GF-D8 (cell line): ENCODE measurements at places on chromosomes 1 and 21.

DNA sequence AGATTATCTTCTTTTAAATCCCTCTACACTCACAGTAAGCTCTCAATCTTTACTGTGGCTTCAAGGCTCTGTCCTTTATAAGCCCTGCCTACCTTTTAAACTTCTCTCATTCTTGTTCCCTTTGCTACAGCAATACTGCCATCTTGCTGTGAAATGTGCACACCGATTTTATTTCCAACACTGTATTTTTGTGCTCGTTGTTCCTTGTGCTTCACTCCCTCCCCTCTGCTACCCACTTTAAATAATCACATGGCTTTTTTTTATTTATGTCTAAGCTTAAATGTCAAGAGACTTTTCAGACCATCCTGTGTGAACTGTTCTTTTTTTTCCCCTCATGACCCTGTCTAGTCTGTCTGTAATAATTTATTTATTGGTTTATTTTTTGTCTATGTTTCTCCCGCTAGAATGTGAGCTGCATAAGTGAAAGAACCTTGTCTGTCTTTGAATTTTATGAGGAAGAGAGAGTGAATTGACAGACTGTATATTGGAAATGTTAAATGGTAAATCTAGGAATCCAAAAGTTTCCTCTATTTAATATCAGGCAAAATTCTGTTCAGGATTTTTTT, 45.7 kb downstream of the ABCD3 start:
- peak; percentile 56 for DNase-seq

DNA sequence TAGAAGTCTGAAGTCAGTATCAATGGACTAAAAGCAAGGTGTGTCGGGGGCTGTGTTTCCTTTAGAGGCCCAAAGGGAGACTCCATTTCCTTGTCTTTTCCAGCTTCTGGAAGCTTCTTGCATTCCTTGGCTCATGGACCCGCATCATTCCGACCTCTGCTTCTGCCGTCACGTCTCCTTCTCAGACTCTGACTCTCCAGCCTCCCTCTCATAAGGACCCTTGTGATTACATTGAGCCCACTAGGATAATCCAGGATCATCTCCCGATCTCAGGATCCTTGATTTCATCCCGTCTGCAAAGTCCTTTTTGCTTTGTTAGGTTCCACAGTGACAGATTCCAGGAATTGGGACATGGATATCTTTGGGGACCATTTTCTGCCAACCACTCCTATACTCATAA, 265.8 kb upstream of the CSF3R start:
- DNase-seq = no peak

DNA sequence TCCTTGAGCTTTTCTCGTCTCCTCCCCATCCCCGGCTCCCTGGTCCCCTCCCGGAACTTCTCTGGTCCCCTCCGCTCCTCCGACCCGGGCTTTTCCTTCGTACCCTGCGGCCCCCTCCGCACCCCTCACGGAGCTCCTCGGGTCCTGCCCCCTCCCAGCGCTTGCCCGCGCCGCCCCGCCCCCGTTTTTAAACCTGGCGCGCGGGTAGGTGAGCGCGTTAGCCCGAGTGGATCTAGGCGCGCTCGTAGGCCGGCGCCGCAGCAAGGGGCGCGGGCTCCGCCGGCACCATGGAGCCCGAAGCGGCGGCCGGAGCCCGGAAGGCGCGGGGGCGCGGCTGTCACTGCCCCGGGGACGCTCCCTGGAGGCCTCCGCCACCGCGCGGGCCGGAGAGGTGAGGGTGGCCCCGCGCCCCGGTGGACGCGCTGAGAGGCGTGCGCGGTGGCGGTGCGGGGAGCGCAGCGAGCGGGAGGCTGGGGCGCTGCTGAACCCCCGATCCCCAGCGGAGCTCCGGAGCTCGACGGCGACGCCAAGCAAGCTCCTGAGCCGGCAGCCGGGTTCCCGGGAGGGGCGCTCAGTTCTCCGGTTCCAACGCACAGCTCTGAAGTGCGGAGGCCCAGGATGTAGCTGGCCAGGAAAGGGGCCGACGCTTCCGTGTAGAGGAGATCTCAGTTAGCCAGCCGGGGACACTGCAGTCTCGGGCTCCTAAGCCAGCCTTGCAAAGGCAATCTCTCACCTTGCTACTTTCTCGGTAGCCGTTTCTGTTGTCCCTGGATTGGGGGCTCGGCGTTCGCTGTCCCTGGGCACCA, at the start of gene RIPPLY3:
Gene RIPPLY3, plus strand, starts transcription at position 217 of the 806 bp plus-strand sequence. Its CDS starts 71 bp downstream, at position 288.
- DNase-seq = no peak

GRCh38 chr1:73577206-73577605, 620.8 kb downstream of the LRRIQ3 start:
- DNase-seq = no peak

- DNase-seq = no peak
These were observed 24.9 kb downstream of the SETD4 start for GRCh38 chr21:36035381-36035791.

- DNase-seq = no peak
These were observed 22.8 kb downstream of the ATP5PO start for GRCh38 chr21:33892853-33893252.

DNA sequence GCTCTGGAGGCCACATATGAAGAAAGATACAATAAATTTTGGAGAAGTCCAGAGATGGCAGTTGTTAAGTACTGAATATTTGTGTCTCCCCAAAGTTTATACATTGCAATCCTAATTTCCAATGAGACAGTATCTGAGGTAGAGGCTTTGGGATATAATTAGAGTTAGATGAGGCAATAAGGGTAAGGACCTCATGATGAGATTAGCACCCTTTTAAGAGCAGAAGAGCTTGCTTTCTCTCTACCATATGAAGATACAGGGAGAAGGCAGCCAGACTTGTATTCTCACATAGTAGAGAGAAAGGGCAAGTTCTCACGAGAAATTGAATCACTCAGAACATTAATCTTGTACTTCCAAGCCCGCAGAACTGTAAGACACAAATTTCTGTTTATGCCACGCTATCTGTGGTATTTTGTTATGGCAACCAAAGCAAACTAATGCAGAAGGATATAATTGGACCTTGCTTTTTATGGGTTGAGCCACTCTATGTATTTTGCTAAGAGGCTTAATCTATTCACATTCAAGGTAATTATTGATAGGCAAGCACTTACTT, 430.1 kb downstream of the KCNT2 start:
- DNase-seq = no peak

DNA sequence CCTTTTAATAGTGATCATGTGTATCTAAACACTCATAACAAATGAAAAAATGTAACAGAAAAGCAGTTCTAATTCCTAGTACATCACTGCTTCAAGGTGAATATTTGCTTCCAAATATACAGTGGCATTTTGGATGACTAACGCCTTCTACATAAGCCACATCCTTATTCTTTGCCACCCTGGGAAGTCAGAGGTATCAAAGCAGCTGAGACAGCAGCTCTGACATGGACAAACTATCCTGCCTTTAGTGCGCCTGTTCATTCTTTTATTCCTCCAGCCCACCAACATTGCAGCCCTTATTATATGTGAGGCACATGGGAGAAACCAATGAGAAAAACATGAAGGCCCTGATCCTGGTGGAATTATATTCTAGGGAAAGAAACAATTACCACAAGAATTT, 183.0 kb downstream of the APP start:
- no peak for DNase-seq
